ENCODE measurements at places on chromosomes 7 and 10.

DNA sequence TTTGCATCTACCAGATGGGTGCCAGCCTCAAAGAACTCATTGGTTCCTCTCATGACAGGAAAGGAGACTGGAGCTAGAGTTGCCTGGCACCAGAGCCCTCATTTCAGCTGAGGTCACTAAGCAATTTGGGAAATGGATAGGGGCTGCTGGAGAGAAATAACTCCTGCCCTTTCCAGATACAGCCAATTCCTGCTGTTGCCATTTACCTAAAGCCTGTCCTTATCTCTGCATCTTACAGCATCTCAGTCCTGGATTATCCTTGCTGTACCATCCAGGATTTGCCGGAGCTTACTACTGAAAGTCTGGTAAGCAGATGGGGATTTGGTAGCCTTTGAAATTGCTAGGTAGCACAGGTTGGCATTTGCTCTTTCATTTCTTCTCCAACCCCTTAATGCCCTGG, 31.9 kb upstream of the SMKR1 start:
- no peak overlapping the region for H3K27ac ChIP-seq
- DNase-seq, result no peak
- no peaks in the 10 kb centered on the region for H3K27me3 ChIP-seq
- no peaks in the 10 kb centered on the region for H3K36me3 ChIP-seq
- H3K4me3 ChIP-seq, result no peak overlapping the region

- H3K36me3 ChIP-seq, result no peaks in the 10 kb centered on the region
- no peak overlapping the region for H3K27ac ChIP-seq
- H3K27me3 ChIP-seq, result no peaks in the 10 kb centered on the region
- DNase-seq, result no peak
- no peak overlapping the region for H3K4me3 ChIP-seq
Measured at GRCh38 chr10:124289851-124290795, 128.6 kb downstream of the OAT start.

GRCh38 chr7:12701433-12701832, 14.0 kb downstream of the ARL4A start:
- no peaks in the 10 kb centered on the region for H3K4me1 ChIP-seq
- no peak overlapping the region for H3K27ac ChIP-seq
- H3K36me3 ChIP-seq, result no peaks in the 10 kb centered on the region
- DNase-seq, result no peak

GRCh38 chr10:73379064-73379748, 20.5 kb upstream of the CFAP70 start:
- no peaks in the 10 kb centered on the region for H3K4me1 ChIP-seq
- peaks cover 6% of the 10 kb centered on the region for H3K36me3 ChIP-seq
- no peak for DNase-seq
- no peak overlapping the region for H3K4me3 ChIP-seq
- no peaks in the 10 kb centered on the region for H3K27me3 ChIP-seq

DNA sequence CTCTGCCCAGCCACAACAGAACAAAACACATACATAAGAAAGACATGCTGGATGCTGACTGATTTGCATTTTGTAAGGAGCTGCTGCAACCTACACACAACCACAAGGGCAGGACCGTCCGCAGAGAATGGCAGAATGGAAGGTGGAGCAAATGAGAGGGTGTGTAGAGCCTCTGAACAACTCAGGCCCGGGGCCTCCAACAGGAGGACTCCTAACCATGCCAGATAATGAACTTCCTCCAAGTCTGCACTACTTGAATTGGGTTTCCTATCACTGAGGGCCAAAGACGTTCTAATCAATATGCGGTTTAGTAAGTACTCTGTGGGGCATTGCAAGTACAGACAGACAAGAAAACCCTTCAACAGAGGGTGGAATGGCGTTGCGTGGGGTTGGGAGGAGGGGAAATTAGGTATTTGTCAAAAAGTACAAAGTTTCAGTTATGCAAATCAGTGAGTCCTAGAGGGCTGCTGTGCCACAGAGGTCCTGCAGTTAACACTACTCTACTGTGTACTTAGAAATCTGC, 14.6 kb downstream of the VOPP1 start:
- H3K27ac ChIP-seq, result no peak overlapping the region
- DNase-seq, result no peak
- H3K4me3 ChIP-seq, result no peak overlapping the region

DNA sequence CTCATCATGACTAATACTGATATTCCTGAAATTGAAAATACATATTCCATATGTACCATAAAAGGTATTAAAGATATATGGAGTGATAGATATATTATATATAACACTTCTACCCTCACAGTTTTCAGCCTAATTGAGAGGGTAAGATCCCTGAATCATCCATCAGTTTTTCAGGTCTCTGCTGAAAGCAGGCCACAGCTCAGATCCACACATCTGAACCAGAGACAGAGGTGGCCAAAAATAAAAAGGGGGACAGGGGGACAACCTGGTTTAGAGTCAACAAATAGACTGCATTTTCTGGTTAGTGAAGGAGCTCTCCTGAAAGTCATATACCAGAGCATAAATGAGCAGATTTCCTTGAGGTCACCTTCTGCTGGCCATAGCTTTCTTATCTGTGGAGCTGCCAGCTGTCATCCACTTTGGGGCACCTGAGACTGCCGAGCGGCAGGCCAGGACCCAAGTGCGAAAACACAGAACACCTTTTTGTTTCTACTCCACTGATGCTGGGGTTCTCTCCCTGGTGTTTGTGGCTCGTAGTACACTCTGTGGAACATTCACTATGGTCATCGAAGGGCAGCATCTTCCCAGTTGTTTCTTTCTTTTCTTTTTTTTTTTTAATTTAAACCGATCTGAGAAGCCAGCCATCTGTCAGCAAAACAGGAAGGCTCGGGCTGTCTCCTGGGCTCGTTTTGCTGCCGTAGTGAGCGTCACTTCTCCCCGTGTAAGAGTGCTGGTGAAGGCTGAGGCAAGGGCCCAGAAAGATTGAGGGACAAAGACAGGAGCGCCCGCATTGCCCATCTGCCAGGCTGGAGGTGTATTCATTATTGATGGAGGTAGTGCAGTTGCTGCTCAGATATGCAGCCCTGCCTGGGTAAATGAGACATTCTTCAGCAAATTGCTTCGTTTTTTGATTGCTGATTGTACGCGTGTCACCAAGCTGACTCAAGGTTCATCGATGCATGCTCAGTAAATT, 13.5 kb downstream of the IKZF1 start:
- H3K4me1 ChIP-seq, result no peaks in the 10 kb centered on the region
- no peak for DNase-seq
- no peak overlapping the region for H3K27ac ChIP-seq
- no peaks in the 10 kb centered on the region for H3K36me3 ChIP-seq
- no peaks in the 10 kb centered on the region for H3K27me3 ChIP-seq
- H3K4me3 ChIP-seq, result no peak overlapping the region

DNA sequence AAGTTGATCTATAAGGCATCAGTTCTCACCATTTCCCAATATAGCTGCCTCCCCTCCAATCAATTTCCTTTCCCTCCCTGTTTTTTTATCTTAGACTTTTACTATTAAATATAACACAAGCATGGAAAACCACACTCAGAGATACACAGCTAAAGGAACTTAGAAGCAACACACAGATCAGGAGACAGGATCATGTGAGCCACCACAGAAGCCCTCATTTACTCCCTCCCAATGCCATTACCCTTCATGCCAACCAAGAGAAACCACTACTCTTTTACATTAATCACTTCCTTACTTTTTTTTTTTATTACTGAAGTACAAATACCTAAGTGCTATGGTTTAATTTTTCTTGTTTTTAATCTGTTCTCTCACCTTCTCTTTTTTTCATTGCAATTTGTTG, 33.0 kb downstream of the COG5 start:
- H3K4me1 ChIP-seq, result no peaks in the 10 kb centered on the region
- no peak overlapping the region for H3K4me3 ChIP-seq
- no peaks in the 10 kb centered on the region for H3K27me3 ChIP-seq

GRCh38 chr10:102537367-102537766, 33.6 kb downstream of the SUFU start:
- H3K27me3 ChIP-seq, result no peaks in the 10 kb centered on the region
- H3K27ac ChIP-seq, result no peak overlapping the region
- no peak for DNase-seq
- H3K4me3 ChIP-seq, result no peak overlapping the region
- H3K36me3 ChIP-seq, result no peaks in the 10 kb centered on the region
- H3K4me1 ChIP-seq, result peaks cover 9% of the 10 kb centered on the region

DNA sequence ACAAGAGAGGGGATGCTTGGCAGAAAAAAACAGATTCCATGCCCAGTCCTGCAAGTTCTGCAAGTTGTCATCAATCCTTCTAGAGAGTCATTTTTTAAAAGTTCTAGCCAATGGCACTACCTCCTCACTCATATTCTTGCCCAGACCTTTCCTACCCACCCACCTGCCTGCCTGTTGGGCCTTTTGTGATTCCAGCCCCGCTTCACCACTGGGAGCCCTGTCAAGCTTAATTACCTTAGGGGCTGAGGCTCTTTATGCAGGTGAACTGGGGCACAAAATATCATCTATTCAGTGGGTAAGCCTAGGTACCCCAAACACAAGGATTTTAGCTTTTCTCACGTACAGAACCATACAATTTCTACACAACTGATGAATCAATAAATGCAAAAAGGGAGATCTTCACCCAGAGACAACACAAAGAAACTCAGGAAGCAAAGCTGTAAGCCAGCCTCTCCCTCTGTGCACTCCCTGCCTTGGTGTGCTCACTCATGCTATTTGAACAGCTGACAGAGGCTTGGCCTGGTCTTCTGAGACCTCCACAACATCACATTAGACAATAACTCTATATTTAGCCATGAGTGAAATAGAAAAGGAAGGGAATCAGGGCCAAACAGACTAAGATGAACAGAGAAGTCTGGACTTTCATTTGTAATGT, 222.6 kb downstream of the HTR7 start:
- H3K36me3 ChIP-seq, result no peaks in the 10 kb centered on the region
- no peak overlapping the region for H3K4me3 ChIP-seq
- H3K4me1 ChIP-seq, result no peaks in the 10 kb centered on the region
- H3K27me3 ChIP-seq, result no peaks in the 10 kb centered on the region
- no peak overlapping the region for H3K27ac ChIP-seq

GRCh38 chr10:84587789-84588188, 259.4 kb downstream of the CCSER2 start:
- H3K4me3 ChIP-seq, result no peak overlapping the region
- no peaks in the 10 kb centered on the region for H3K27me3 ChIP-seq
- no peaks in the 10 kb centered on the region for H3K4me1 ChIP-seq

GRCh38 chr10:17993361-17993760, 41.6 kb downstream of the SLC39A12 start:
- H3K4me3 ChIP-seq, result no peak overlapping the region
- no peak for DNase-seq
- H3K4me1 ChIP-seq, result no peaks in the 10 kb centered on the region
- no peaks in the 10 kb centered on the region for H3K36me3 ChIP-seq
- no peak overlapping the region for H3K27ac ChIP-seq

DNA sequence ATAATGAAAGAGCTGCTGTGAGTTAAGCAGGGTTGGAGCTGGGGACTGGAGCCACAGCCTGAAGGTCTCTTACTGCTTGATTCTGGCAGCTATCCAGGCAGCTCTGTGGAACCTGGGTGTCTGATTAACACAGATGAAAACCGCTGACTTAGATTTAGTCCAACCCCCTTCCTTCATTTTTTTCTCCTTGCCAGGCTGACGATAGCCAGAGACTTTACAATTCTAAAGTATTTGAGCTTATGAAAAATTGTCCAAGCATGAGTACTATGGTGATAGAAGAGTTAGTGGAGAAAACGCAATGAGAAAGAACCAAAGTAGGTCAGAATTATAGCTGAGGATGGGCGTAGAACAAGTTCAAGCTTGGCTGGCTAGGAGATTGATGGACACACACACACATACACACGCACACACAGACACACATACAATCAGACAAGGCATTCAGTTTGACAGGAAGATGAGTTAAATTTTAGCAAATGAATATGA, 13.5 kb upstream of the GPR85 start:
- DNase-seq, result no peak
- no peaks in the 10 kb centered on the region for H3K36me3 ChIP-seq
- H3K27me3 ChIP-seq, result no peaks in the 10 kb centered on the region
- H3K27ac ChIP-seq, result no peak overlapping the region
- H3K4me3 ChIP-seq, result no peak overlapping the region

GRCh38 chr7:130180571-130181262, 24.5 kb downstream of the TMEM209 start:
- H3K27ac ChIP-seq, result no peak overlapping the region
- H3K4me1 ChIP-seq, result no peaks in the 10 kb centered on the region
- no peak for DNase-seq

DNA sequence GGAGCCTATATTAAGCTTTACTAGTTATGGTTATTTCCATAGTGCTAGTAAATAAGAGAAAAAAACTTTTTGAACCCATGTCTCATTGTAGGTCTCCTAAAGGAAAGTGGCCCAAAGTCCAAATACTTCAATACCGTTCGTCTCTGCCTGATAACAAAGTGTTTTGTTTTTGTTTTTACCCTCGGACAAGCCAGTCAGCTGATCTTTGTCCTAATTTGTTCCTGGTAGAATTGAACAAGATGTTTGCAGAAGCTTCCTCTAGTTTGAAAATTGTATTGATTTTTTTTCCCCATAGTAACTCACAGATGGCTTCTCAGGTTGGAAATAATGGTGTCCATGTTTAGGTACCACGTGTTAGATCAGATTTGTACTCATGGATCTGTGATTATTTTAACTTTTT, 335.8 kb upstream of the KAT6B start:
- DNase-seq, result no peak
- no peak overlapping the region for H3K27ac ChIP-seq
- H3K27me3 ChIP-seq, result no peaks in the 10 kb centered on the region
- H3K4me3 ChIP-seq, result no peak overlapping the region
- H3K4me1 ChIP-seq, result 0 out of 2 replicates have a peak, but pooled peaks cover 4% of the 10 kb centered on the region

GRCh38 chr7:2965301-2965700, 78.4 kb downstream of the CARD11 start:
- no peaks in the 10 kb centered on the region for H3K4me1 ChIP-seq
- no peak for DNase-seq
- no peaks in the 10 kb centered on the region for H3K36me3 ChIP-seq
- no peak overlapping the region for H3K4me3 ChIP-seq
- H3K27ac ChIP-seq, result no peak overlapping the region

DNA sequence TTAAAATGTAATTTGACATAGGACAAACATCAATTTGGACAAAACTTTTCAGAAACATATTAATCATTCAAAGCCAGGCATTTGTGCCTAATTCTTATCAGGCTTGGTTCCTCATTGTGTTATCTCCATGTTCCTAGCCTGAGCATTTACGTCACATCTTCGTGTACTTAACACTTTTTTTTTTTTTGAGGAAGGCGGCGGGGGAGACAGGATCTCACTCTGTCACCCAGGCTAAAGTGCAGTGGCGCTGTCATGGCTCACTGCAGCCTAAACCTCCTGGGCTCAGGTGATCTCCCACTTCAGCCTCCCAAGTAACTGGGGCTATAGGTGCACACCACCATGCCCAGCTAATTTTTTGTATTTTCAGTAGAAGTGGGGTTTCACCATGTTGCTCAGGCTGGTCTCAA, 19.8 kb downstream of the HNRNPA2B1 start:
- no peak for DNase-seq
- H3K27me3 ChIP-seq, result no peaks in the 10 kb centered on the region
- no peak overlapping the region for H3K4me3 ChIP-seq
- peak overlapping the region; percentile 64 for H3K27ac ChIP-seq
- H3K4me1 ChIP-seq, result peaks cover 13% of the 10 kb centered on the region
- 0 out of 2 replicates have a peak, but pooled peaks cover 1% of the 10 kb centered on the region for H3K36me3 ChIP-seq

GRCh38 chr10:64733980-64734379, 1212.8 kb downstream of the REEP3 start:
- no peak overlapping the region for H3K4me3 ChIP-seq
- H3K27ac ChIP-seq, result no peak overlapping the region
- no peaks in the 10 kb centered on the region for H3K36me3 ChIP-seq
- peak; percentile 73 for DNase-seq
- no peaks in the 10 kb centered on the region for H3K27me3 ChIP-seq

GRCh38 chr10:129471447-129472175, 4.6 kb downstream of the MGMT start:
- H3K27ac ChIP-seq, result peak overlapping the region; percentile 56
- peaks cover 19% of the 10 kb centered on the region for H3K4me1 ChIP-seq
- no peak for DNase-seq
- H3K27me3 ChIP-seq, result no peaks in the 10 kb centered on the region
- H3K4me3 ChIP-seq, result no peak overlapping the region
- no peaks in the 10 kb centered on the region for H3K36me3 ChIP-seq
